DND-41 (cell line): ENCODE measurements at places on chromosomes 16 and 17.
A peak's percentile ranks its signal among the peaks of the same experiment; 100 is the strongest.

DNA sequence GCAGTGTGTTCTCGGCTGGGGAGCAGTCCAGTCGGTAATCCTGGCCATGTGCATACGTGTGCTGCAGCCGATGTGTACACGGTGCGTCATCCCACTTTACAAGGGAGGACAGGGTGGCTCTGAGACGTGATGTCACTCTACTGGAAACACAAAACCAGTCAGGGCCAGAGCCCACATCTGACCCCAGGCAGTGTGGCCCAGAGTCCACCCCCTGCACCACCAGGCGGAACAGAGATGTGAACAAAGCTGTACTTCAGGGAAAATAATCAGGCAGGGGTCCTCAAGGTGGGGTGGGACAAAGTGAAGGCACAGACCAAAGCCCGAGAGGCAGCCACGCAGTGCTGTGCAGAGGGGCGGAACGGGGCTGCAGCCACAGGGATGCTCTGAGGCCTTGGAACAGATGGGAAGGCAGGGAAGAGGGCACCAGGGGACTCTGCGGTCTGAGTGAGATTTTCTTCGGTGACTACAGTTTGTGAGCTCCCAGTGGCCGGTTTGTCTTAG, 181.5 kb downstream of the ZNF423 start:
- DNase-seq = no peak

GRCh38 chr17:74215342-74215727, 2.0 kb downstream of the TTYH2 start:
- no peak for DNase-seq

GRCh38 chr17:3754458-3755334, 31.0 kb downstream of the HASPIN start:
- DNase-seq = no peak

DNA sequence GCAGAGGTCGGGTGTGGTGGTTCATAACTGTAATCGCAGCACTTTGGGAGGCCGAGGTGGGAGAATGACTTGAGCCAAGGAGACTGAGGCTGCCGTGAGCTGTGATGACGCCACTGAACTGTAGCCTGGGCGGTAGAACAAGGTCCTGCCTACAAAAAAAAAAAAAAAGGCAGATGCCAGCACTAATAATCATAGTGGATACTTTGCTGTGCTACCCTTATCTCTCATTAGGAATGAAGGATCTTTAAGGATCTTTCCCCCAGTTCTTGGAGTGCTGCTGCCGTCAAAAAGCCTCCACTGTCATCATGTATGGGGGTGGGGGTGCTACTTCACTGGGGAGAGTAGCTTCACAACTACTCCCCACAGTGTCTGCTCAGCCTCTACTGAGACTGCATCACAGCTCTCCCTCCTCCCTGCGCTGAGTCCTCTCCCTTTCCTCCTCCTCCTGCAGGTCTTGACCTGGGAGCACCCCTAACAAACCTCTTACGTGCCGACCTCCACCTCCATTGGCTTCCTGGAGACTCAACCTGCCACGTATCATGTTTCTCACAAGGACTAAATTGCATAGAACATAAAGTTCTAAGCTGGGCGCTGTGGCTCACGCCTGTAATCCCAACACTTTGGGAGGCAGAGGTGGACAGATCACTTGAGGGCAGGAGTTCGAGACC, 24.4 kb upstream of the ST6GALNAC1 start:
- DNase-seq = no peak

GRCh38 chr16:12091569-12092543, 115.3 kb downstream of the SNX29 start:
- no peak for DNase-seq

- DNase-seq = no peak
These were observed 98.7 kb downstream of the KCNJ12 start for GRCh38 chr17:21474815-21475214.

- peak; percentile 15 for DNase-seq
These were observed 15.5 kb upstream of the MMD start for GRCh38 chr17:55437159-55437605.

DNA sequence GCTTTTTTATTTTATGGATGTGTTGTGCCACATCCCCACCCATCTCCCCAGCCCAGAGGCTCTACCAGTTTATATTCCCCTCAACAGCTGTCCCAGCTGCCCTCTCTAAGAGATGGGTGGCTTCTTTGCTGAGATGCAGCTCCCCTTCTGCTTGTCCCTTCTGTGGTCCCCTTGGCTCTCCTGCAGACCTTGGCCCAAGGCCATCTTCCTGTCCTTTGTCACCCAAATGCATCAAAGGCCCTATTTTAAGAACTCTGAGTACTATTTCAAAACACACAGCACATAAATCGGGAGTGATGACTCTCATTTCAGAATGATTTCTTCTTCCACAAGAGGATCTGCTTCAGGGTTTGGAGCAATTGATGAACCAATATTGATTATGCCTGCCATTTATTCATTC, 85.3 kb downstream of the SPACA3 start:
- no peak for DNase-seq

- DNase-seq = no peak
These were observed 40.2 kb upstream of the MAF start for GRCh38 chr16:79640513-79641360.

DNA sequence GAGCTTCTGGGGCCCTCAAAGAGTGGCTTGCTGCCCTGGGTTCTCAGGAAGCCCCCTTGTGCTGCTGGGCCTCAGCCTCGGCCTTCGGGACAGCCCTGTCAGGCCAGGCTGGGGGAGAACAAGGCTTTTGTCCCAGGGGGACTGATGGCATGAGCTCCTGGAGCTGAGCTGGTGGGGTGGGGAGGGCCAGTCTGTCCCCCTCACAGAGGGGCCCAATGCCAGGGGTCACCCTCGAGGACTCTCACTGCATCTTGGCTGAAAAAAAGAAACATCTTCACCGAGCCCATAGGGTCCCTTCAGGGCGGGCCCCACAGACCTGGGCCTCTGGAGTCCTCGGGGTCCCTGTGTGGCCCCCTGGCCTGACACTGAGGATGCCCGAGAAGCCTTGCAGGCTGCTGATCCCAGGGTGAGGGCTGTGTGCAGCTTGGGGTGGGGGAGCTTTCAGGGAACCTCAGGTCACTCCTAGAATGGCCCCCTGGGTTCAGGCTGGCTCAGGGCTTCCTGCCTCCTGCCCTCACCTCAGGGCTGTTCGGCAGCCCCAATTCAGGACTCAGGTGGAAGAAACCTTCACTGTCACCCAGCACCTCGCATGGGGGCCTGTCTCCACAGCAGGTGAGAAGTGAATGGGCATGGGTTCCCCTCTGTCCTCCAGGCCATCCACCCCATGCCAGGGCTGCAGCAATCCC, 90.5 kb downstream of the TNFRSF13B start:
- no peak for DNase-seq

DNA sequence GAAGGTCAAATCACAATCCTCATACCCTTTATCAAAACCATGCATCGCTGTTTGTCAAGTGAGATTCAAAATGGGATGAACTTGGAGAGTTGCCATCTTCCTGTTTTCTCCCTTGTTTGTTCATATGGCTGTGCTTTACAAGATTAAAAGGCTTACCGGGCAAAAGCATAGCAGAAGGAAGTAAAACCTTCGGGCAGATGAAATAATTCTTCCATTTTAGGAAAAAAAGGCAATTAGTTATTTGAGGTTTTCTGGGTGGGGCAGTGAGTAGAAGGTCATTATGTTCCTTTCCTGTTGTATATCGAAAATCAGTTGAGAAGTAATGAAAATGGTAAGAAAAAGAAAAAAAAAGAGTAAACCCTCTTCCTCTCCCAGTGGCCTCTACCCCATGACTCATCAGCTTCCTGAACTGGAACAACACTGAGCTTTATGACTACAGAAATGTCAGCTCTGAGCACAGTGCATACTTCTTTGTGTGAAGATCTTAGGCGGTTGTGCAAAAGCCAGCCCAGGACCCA, 369.2 kb downstream of the CDH13 start:
- no peak for DNase-seq

DNA sequence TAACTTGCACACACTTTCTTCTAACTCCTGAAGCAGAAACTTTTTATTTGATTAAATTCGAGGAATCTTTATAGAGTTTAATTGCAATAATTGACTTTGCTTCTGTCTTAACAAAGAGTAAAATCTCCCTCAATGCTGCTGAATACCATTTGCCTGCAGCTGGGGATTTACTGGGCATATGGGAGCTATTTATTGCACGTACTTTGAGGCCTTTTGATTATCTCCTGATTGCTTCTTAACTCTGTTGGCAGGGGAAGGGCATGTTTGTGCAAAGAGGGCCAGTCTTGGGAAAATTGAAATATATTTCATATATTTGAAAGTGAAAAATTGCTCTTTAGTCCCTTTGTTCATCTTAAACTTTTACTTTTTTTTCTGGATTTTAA, 156.8 kb upstream of the CHMP6 start:
- no peak for DNase-seq
